H1 (cell line): ENCODE measurements at places on chromosomes 6 and 20. TPM values are rescaled to one million over a fixed set of nuclear protein-coding genes. Genes with fewer than 3 reads are reported as not detected.

Gene MAFB
- 1.6 and 1.8 TPM in 2 replicates for total RNA-seq

Gene SYNGAP1
- total RNA-seq, result 101 and 109 TPM in 2 replicates

- H3K27ac ChIP-seq, result no peak overlapping the region
- H3K27me3 ChIP-seq, result no peaks in the 10 kb centered on the region
- no peak overlapping the region for H3K4me3 ChIP-seq
- no peaks in the 10 kb centered on the region for H3K4me1 ChIP-seq
Observed at GRCh38 chr20:62838128-62838891, 21.5 kb downstream of the COL9A3 start.

DNA sequence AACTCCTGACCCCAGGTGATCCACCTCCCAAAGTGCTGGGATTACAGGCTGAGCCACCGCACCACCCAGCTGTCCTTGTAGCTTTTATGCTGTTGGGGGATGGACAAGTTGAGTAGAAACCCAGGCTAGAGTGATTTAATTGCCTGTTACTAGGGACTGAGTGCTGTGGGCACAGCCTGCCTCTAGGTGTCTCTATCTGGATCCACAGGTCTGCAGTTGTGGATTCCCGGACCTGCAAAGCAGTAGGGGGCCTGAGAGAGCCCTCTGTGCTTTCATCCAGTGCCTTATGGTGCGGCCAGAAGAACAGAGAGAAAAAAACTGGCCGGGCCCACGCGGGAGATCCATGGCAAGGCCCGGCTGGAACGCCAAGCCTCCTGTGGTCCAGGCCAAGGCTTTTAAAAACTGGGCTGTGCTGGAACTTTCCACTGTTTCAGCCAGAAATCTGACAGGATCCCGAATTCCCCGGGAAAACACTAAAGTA lies 5.2 kb downstream of the SIRPA start:
- H3K4me3 ChIP-seq, result no peak overlapping the region
- no peak overlapping the region for H3K27ac ChIP-seq
- H3K36me3 ChIP-seq, result no peaks in the 10 kb centered on the region
- H3K27me3 ChIP-seq, result peaks cover 19% of the 10 kb centered on the region
- peak; percentile 73 for DNase-seq
- peaks cover 23% of the 10 kb centered on the region for H3K4me1 ChIP-seq

GRCh38 chr6:157461000-157461915 lies 80.3 kb downstream of the ZDHHC14 start:
- no peak overlapping the region for H3K4me3 ChIP-seq
- H3K4me1 ChIP-seq, result no peaks in the 10 kb centered on the region
- no peak for DNase-seq
- no peak overlapping the region for H3K27ac ChIP-seq
- H3K36me3 ChIP-seq, result no peaks in the 10 kb centered on the region

GRCh38 chr6:150949526-150949925 lies 84.0 kb downstream of the MTHFD1L start:
- H3K36me3 ChIP-seq, result peaks cover 3% of the 10 kb centered on the region; the same call in 1 of the 2 replicates
- no peak overlapping the region for H3K27ac ChIP-seq
- H3K27me3 ChIP-seq, result no peaks in the 10 kb centered on the region
- no peaks in the 10 kb centered on the region for H3K4me1 ChIP-seq
- no peak for DNase-seq
- no peak overlapping the region for H3K4me3 ChIP-seq

GRCh38 chr6:144471986-144472385 lies 186.9 kb downstream of the UTRN start:
- no peak overlapping the region for H3K4me3 ChIP-seq
- no peak overlapping the region for H3K27ac ChIP-seq
- no peak for DNase-seq
- H3K27me3 ChIP-seq, result no peaks in the 10 kb centered on the region
- peaks cover 24% of the 10 kb centered on the region; the same call in 1 of the 2 replicates for H3K36me3 ChIP-seq

GRCh38 chr6:52577778-52578463 lies 1.1 kb upstream of the TRAM2 start:
- H3K4me1 ChIP-seq, result peaks cover 16% of the 10 kb centered on the region
- H3K4me3 ChIP-seq, result peak overlapping the region; percentile 70
- no peak for DNase-seq
- H3K36me3 ChIP-seq, result no peaks in the 10 kb centered on the region
